Activated CD4-positive, alpha-beta T cell treated with anti-CD3 and anti-CD28 coated beads, Interleukin-2, amount 10 ng/mL, durations not matched to agents 7 days and 5 days (primary cell): ENCODE measurements at places on chromosomes 16 and 17.

DNA sequence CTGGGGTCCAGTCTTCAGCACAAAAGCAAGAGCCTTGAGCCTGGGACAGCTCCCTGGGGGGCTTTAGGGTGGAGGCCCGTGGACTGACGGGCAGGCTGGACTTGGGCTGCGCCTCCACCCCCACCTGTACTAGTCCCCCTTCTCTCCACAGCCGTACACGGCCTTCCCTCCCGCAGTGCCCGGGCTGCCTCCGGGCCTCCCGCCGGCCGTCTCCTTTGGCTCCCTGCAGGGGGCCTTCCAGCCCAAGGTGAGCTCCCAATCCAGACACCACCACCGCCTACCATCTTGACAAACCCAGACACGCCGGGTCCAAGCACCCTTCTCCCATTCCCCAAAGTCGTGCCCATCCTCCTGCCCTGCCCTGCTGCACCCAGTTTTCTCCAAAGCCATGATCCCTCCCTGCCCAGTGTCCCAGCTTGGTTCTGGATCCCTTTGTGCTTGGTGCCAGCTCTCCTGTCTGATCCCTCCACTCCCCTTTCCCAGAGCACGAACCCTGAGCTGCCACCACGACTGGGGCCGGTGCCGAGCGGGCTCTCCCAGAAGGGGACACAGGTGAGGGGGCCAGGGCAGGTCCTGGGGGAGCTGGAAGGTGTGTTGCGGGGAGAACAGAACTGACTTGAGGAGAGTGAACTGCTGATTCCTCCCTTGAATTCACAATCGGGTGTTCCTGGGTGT lies 7.1 kb downstream of the FBRS start:
- DNase-seq = no peak

DNA sequence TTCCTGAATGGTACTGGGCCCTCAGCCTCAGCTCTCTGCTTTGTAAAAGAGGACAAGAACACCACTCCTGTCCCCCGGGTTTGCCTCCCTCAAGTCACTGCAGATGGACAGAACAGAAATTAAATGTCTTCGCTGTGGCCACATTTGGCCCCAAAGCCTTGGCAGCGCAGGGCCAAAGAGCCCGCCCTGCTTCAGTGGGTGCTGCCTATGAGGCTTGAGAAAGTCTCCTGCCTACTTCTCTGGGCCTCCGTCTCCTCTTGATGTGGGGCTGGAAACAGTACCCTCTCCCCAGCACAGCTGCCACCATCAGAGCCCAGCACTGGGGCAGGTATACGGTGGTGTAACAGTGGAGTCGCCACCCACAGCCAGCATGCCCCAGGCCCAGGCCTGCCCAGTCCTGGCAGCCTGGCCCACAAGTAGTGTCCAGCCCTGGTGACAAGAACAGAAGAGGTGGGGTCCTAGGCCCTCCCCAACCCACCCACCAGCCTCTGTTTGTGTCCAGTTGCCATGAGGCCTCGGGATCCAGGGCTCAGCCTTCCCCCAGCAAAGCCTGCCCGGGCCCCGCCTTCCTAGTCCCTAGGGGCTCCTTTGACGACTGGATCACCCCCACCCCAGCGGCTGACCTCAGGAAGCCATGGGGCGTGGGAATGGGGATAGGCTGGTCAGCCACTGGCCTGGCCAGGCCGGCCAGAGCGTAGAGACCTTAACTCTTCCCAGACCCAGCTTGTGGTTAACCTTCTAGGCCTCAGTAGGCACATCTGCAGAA lies 3.9 kb upstream of the TPPP3 start:
- no peak for DNase-seq

DNA sequence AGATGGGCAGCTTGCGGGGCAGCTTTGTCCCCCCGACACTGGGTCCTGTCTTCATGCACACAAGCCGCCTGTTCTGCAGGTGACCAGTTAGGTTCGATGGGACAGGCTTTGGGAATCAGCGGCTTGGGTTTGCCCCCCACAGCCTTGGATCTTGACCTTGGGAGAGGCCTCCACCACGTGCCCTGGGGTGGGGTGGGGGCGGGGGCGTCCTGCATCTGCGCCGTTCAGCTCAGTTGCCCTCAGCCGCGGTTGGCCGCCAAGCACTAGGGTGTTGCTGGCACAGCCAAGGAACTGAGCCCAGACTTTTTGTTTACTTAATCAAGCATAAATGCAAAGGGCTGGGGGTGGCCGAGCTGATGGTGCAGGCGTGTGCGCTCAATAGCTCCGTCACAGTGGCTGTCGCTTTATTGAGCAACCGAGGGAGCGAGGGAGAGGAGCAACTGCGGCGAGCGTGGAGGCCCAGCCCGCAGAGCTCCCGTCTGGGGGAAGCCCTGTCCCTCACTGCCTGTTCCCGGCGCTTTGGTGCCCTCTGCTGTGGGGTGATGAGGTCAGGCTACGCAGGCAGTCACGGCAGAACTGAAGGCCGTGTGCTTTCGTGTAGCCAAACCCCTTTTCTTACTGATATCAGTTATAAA lies 33.9 kb downstream of the JPH3 start:
- peak; percentile 78 for DNase-seq

GRCh38 chr16:57070424-57070823 lies 22.0 kb upstream of the CPNE2 start:
- no peak for DNase-seq

DNA sequence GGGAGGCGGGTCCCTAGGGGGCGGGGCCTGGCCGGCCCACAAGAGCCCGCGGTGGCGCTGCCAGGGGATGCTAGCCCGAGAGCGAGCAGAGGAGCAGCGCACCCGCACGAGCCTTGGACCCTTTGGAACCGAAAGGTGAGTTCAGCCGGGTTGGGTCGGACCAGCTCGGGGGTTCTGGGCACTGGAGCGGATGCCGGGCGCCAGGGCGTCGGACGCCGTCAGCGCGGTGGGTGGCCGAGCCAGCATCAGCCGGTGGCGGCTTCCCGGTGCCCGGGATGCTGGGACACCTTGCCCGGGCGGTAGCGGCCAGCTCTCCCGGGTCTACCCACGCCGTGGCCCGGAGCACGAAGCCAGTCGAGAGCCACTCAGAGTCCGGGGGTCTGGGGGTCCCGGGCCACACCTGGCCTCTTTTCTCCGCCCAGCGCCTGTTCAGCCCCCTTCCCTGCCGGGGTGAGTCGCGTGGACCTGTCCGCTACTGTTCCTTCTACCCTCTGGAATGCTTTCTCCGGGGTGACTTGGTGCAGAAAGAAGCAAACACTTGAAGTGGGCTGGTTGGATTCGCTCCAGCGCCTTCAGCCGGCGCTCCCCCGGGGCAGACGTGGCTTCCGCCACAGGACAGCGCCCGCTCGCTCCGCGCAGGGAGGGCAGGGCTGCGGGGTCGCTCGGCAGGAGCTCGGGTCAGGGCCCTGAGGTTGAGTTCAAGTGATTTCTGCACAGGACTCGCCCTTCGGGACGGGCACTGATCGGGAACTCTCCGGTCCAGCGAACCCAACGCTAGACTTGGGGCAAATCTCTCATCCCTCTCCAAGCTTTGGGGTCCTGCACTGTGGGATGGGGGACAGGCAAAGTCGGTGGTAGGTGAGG lies at the start of gene SCNN1G:
SCNN1G (plus strand) TSS at position 67 of the 864 bp plus-strand sequence. CDS start 3,527 bp downstream, outside the sequence.
- no peak for DNase-seq

DNA sequence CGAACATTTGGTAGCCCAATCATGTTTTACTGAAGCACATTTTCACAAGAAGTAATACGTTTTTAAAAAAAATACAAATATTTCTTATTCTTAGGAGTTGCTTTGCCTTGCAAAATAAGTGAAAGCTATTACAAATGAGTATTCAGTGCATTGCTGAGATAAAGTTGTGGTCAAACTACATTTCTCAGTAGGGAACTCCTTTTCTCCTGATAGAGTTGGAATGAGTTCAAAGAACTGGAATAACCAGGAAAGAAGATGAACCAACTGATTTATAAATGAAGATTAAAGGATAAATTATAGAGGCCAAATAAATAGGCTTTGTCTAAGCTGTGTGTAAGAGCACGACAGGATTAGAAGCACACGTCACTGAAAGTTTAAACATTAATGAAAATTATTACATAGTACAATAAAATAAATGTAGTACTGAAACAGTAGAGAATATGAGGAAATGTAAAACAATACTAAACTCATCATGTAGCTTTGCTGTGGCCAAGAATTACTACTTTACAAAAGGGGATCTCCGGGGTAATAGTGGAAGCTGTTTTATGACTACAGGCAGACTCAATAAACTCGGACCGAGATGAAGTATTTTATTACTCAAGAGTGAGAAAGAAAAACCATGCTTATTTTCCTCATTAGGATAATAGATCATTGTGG lies 73.6 kb downstream of the KCNJ2 start:
- no peak for DNase-seq

- no peak for DNase-seq
These were observed 12.4 kb downstream of the UBALD2 start for GRCh38 chr17:76277300-76278267.

- DNase-seq = no peak
These were observed 69.2 kb upstream of the KIFC3 start for GRCh38 chr16:57871456-57871855.

DNA sequence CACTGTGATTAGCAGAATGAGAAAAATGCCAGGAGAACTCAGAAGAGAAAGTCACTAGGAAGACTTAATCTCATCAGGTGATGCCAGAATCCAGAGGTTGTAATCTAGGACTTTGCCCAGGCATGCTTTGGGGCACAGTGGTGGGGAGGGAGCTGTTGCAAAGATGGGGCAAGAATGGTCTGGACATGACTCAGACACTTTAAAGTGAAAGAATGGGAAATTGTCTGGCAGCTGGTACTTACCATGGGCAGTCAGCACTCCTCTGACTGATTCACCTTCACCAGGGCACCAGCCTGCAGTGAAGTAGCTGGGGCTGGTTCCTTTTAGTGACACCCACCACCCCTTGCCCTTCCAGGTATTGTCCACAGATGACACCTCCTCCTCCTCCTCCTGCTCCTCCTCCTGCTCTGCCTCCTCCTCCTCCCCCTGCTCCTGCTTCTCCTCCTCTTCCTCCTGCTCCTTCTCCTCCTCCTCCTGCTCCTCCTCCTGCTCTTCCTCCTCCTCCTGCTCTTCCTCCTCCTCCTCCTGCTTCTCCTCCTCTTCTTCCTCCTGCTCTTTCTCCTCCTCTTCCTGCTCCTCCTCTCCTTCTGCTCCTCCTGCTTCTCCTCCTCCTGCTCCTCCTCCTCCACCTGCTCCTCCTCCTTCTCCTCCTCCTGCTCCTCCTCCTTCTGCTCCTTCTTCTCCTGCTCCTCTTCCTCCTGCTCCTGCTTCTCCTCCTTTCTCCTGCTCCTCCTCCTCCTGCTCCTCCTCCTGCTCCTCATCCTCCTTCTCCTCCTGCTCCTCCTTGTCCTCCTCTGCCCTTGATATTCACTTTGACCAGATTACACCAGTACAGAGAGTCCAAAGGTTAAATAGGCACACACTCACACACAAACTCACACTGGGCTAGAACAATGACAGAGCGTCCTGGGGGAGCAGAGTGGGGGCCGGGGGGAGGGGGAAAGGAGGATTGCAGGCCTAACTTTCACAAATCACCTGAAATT lies at the start of gene CHD9NB:
CHD9NB (minus strand) TSS at position 379 of the 983 bp plus-strand sequence. CDS start 8,739 bp downstream, outside the sequence.
- no peak for DNase-seq

GRCh38 chr16:57379579-57379978 lies 7.3 kb downstream of the CX3CL1 start:
- DNase-seq = no peak

DNA sequence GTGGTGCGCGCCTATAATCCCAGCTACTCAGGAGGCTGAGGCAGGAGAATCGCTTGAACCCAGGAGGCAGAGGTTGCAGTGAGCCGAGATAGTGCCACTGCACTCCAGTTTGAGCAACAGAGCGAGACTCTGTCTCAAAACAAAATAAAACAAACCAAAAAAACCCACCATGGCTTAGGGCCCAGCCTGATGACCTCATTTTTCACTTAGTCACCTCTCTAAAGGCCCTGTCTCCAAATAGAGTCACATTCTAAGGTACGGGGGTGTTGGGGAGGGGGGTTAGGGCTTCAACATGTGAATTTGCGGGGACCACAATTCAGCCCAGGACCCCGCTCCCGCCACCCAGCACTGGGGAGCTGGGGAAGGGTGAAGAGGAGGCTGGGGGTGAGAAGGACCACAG lies 1.4 kb upstream of the STH start:
- no peak for DNase-seq

DNA sequence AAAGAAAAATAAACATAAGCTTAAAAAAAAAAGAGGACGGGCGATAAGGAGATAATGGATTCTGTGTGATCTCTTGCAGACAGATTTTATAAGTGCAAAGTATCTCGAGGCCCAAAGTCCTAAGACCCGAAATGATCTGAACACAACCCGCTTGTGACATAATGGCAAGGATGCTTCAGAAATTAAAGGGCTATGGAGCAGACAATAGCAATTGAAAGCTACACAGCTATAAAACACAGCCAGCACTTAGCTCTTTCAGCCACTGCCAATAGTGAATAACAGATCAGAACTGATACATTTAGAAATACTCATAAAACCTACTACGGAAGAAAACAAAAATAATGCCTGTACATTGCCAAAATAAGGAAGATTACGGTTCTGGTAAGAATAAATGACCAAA lies 117.5 kb downstream of the ZFHX3 start:
- no peak for DNase-seq

GRCh38 chr17:63275971-63276745 lies 169.9 kb downstream of the CYB561 start:
- DNase-seq = no peak

- DNase-seq = no peak
These were observed 805 bp downstream of the HNF1B start for GRCh38 chr17:37743875-37744632.

DNA sequence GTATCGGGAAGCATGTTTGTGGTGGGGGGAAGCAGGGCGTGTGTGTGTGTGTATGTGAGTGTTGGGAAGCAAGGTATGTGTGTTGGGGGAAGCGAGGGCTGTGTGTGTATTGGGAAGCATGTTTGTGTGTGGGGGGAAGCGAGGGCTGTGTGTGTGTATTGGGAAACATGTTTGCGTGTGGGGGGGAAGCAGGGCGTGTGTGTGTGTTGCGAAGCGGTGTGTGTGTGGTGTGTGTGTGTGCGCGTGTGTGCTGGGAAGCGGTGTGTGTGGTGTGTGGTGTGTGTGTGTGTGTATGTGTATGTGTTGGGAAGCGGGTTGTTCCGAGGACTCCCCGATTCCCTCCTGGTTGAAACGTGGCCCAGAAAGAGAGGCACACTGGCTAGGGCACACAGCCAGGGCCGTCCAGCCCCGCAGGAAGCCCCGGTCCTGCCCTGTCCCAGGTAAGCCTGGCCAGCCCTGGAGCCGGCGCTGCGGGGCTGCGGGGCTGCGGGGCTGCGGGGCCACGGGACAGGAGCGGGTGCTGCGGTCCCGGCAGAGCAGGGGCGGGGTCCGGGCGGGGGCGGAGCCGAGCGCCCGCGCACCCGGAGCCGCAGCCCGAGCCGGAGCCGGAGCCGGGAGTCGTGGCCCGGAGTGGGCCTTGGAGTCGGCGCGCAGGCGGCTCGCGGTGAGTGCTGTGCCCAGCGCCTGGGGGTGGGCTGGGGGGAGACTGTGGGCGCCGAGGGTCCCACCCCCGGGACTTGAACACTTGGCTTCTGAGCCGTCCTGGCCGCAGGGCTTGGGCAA lies at the start of gene NOD2:
NOD2 (plus strand) TSS at position 608 of the 783 bp plus-strand sequence. CDS start 5,890 bp downstream, outside the sequence.
- DNase-seq = no peak

DNA sequence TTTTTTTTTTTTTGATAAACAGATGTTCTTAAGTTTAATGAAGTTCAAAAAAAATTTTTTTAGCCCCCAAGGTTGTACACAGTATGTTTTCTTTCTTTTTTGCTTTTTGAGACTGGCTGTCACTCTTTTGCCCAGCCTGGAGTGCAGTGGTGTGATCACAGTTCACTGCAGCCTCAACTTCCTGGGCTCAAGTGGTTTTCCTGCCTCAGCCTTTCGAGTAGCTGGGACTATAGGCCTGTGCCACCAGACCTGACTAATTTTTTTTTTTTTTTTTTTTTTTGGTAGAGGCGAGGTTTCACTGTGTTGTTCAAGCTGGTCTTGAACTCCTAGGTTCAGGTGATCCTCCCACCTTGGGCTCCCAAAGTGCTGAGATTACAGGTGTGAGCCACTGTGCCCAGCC lies 12.8 kb downstream of the ITGAE start:
- DNase-seq = no peak
